ENCODE measurements at places on chromosomes 4 and X.

DNA sequence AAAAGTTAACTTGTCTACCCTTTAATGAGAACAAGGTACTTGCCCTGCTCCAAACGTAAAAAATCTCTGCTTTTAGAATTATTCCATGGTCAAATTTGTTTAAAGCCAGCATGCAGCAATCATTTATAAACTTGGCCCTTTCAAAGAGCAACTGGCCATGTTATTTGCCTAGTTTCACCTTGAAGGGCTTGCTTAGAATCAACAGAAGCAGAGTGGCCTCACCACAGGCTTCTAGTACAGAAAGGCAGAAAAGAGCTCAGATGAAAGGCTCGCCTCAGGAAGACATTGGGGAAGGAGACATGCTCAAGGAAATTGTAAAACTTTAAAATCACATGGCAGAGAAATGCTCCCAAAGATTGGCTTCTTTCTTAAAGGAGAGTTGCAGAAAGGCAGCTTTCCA, 53.8 kb upstream of the USP26 start:
- no peak for DNase-seq
- no peak overlapping the region for H3K4me3 ChIP-seq
- H3K27me3 ChIP-seq, result no peaks in the 10 kb centered on the region
- no peaks in the 10 kb centered on the region for H3K4me1 ChIP-seq

GRCh38 chrX:138519296-138519695, 192.2 kb downstream of the FGF13 start:
- H3K4me1 ChIP-seq, result no peaks in the 10 kb centered on the region
- DNase-seq, result no peak
- H3K4me3 ChIP-seq, result no peak overlapping the region
- no peaks in the 10 kb centered on the region for H3K27me3 ChIP-seq
- no peaks in the 10 kb centered on the region for H3K36me3 ChIP-seq

DNA sequence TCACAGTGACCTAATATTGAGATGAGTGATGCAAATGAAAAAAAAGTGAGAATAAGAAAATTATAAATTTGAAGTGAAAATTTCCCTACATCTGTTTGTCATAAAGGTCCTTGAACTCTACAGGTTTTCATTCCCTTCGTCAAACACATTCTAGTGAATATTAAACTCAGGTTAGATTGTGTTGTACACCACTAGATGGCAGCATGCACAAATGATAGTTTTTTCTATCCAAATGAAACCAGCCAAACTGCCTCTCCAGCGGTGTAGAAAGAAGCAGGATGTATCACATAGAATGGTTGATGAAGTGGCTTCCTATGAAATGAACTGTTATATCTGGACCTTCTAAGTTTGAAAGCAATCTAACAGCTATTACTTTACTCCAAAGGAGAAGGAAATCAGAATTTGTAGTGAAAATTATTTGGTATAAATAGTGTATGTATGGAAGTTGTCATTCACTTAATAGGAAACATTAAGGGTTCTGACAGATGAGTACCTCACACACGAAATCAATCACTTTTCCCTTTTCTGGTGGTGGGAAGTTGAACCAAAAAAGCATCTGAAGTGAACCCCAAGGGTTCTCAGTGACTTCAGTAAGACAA, 382.7 kb downstream of the UNC5C start:
- no peak overlapping the region for H3K4me3 ChIP-seq
- H3K36me3 ChIP-seq, result no peaks in the 10 kb centered on the region
- no peak overlapping the region for H3K27ac ChIP-seq
- peak; percentile 34 for DNase-seq
- H3K4me1 ChIP-seq, result no peaks in the 10 kb centered on the region

- no peaks in the 10 kb centered on the region for H3K27me3 ChIP-seq
- no peaks in the 10 kb centered on the region for H3K36me3 ChIP-seq
- no peaks in the 10 kb centered on the region for H3K4me1 ChIP-seq
- no peak for DNase-seq
- no peak overlapping the region for H3K27ac ChIP-seq
Measured at GRCh38 chrX:151722241-151722846, 6.5 kb downstream of the FATE1 start.

DNA sequence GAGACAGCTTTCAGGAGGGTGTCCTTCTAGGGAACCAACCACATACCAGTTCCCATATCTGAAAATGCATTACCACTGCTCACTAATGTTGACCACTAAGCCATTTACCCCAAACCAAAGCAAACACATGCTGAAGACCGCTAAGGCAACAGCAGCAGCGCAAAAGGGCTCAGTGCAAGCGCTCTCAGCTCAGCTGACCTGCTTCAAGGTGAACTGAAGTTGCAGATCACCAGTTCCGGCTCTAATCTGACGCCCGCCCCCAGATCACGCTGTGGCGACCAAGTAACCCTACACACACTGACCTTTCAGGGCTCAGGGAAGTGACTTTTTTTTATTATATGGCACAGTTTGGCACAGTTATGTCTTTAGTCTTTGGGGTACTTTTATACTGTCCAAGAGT, 5.8 kb downstream of the MECP2 start:
- H3K36me3 ChIP-seq, result peaks cover 8% of the 10 kb centered on the region
- no peaks in the 10 kb centered on the region for H3K27me3 ChIP-seq
- peaks cover 49% of the 10 kb centered on the region for H3K4me1 ChIP-seq
- no peak overlapping the region for H3K27ac ChIP-seq

- H3K4me3 ChIP-seq, result no peak overlapping the region
- DNase-seq, result no peak
- H3K36me3 ChIP-seq, result no peaks in the 10 kb centered on the region
Measured at GRCh38 chr4:61783050-61783449, 582.9 kb downstream of the ADGRL3 start.

- H3K4me1 ChIP-seq, result no peaks in the 10 kb centered on the region
- H3K36me3 ChIP-seq, result no peaks in the 10 kb centered on the region
- DNase-seq, result no peak
Measured at GRCh38 chr4:7427361-7427760, 7.4 kb downstream of the PSAPL1 start.

GRCh38 chr4:124953486-124953885, 241.0 kb upstream of the ANKRD50 start:
- no peaks in the 10 kb centered on the region for H3K27me3 ChIP-seq
- no peaks in the 10 kb centered on the region for H3K36me3 ChIP-seq
- DNase-seq, result no peak

DNA sequence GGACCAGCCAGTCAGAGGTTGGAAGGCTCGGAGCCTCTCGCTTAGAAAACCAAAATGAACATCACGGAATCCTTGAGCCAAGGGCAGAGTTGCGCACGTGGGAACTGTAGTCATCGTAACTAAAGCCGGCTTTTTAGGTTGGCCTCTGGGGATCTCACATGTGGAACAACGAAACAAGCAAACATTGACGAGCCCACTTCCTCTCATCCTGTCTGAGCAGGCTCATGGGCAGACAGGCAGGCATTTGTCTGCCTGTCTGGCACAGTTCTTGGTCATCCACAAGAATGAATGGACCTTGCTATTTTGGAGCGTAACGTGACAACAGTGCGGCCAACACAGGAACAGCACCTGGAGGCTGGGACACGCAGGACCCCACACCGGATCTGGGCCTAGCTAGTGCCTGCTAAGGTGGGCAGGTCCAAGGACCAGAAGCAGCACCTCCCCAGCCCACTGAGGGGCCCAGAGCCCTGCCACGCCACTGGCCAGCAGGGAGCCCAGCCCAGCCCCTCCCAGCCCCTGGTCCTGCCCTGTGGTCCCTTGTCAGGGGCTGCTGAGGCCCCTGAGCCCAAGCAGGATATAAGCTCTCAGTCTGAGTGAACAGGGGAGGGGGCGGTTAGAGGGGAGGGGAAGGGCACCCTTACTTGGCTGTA, 9.2 kb upstream of the TREX2 start:
- H3K36me3 ChIP-seq, result no peaks in the 10 kb centered on the region
- H3K27ac ChIP-seq, result no peak overlapping the region
- H3K27me3 ChIP-seq, result no peaks in the 10 kb centered on the region
- H3K4me3 ChIP-seq, result no peak overlapping the region
- no peaks in the 10 kb centered on the region for H3K4me1 ChIP-seq

Measured in CD8-positive, alpha-beta memory T cell (primary cell).